ENCODE measurements at places on chromosomes 3 and 15.

DNA sequence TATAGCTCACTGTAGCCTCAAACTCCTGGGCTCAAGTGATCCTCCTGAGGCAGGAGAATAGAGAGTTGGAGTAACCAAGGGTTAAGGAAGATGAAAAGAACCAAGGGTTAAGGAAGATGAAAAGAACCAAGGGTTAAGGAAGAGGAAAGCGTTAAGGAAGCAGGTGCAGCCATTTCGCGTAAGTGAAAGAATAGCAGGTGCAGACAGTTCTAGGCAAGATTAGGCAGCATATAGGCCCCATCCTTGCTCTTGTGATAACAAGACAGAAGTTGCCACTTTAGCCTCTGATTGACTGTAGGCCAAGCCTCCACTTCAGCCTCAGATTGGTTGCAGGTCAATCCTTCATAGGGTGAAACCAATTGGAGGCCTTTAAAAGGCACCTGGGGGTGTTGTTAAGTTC, 677.4 kb downstream of the PDCD6IP start:
- no peak for DNase-seq

GRCh38 chr15:81758818-81759284, 287.0 kb downstream of the MEX3B start:
- DNase-seq, result no peak

- DNase-seq, result peak; percentile 89
Measured at GRCh38 chr3:25594007-25594502, 70.7 kb downstream of the TOP2B start.

GRCh38 chr3:13420045-13420830, at the start of gene NUP210:
NUP210 (minus strand) TSS chr3:13420322; CDS start chr3:13420226, 96 bp downstream.
- DNase-seq, result no peak

- DNase-seq, result peak; percentile 45
Measured at GRCh38 chr3:105458518-105459215, 92.0 kb downstream of the ALCAM start.

DNA sequence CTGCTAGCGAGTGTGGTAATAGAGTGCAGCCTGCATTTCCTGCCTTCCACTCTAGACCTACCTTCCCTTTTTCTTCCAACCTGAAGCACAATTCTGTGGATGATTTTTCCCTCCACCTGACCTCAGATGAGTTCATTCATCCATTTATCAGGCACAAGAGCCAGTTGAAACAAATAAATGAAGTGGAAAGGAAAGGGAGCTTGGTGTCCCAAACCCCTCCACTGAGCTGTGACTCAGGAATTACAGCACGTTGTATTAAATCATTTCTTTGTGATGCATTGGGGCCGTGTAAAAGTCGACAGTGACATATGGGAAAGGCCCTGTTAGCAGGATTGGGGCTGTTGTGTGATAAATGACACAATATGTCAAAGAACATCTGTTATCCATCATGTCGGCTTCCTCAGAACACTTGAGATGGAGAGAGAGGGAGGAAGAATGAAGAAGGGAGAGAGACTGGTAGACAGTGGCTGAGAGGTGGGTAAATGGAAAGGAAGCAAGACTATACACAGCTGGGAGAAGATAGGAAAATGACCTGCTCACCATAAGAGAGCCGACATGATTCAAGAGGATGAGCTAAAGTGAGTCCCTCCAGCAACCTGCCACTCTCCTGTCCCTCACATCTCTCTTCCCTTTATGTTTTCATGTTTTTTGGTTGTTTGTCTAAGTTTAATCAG, 366.0 kb downstream of the AGBL1 start:
- no peak for DNase-seq

- DNase-seq, result no peak
Measured at GRCh38 chr3:51400166-51400565, 9.1 kb downstream of the RBM15B start.

Measured in astrocyte of the spinal cord (primary cell).